ENCODE measurements at places on chromosomes 1 and 21. TPM values are rescaled to one million over a fixed set of nuclear protein-coding genes. Genes with fewer than 3 reads are reported as not detected.

DENND2D gene
- total RNA-seq = 201 TPM

ZBTB18 gene
- 8.2 TPM for total RNA-seq

SH2D1B gene
- total RNA-seq = not detected

ARMH1 gene
- total RNA-seq = 165 TPM

S100A8 gene
- total RNA-seq = not detected

CDCA8 gene
- 53.7 TPM for total RNA-seq

NBPF6 gene
- not detected for total RNA-seq

DNA sequence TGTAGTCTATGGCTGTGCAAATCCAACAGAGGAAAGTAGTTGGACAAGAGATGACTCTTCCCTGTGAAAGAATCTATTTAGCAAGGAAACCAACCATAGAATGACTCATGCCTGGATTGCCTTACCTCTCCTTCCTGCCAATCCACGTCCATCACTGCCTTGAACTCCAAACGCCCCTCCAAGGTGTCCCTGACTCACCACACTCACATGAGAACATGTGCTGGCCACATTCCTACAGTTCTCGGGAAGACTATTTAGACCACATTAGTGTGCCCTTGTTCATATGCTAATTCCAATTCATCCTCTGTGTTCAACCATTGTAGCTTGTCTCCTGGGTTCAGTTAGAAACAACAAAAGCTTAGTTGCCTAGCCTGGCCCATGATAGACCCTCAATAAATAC is 157.3 kb downstream of the SLC30A10 start:
- DNase-seq = no peak

GRCh38 chr1:100720751-100721150 is 1.2 kb downstream of the VCAM1 start:
- DNase-seq = no peak

DNA sequence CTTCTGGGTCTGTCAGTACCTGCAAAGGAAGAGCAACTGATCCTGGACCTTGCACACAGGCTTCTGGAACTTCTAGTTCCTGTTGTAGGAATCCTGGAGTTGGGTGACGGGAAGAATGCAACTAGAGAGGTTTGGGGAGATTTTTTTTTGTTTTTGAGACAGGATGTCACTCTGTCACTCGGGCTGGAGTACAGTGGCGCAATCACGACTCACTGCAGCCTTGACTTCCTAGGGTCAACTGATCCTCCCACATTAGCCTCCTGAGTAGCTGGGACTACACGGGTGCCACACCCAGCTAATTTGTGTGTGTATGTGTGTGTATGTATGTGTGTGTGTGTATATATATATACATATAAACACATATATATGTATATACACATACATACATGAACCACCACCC is 18.8 kb downstream of the ENTREP3 start:
- no peak for DNase-seq

DNA sequence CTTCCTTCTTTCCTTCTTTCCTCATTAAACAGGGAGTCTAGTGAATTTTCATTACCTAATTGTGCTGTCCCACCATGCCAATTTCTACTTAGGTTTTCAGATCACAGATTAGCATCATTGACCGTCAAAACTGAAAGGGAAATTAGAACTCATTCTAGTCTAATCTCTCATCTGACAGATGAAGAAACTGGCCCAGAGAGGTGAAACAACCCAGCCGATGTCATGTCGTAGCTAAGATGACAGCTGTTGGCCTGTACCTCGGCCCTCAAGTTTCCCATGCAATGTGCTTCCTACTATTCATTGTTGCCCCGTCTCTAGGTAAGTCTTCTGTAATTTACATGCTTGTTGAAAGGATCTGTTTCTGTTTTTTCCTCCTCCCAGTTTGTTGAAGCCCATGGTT is 128.2 kb upstream of the KIAA0040 start:
- DNase-seq = no peak

DNA sequence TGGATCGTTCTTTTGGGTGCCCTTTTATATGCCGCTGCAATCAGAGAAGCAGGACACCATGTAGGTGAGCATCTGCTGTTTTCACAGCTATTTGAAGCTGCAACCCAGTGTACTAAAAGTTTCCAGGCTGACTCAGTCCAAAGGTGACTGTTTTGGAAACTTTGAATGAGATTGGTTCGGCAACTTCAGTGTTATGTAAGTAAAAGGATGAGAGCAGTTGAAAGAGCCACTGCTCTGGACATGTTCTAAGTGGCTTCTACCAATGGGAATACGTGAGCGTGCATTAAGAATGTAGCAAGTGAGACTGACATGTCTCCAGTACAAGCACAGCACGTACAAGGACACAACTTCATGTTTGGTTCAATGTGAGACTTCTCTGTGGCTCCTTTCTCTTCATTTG is 55.6 kb downstream of the DDR2 start:
- DNase-seq = no peak

DNA sequence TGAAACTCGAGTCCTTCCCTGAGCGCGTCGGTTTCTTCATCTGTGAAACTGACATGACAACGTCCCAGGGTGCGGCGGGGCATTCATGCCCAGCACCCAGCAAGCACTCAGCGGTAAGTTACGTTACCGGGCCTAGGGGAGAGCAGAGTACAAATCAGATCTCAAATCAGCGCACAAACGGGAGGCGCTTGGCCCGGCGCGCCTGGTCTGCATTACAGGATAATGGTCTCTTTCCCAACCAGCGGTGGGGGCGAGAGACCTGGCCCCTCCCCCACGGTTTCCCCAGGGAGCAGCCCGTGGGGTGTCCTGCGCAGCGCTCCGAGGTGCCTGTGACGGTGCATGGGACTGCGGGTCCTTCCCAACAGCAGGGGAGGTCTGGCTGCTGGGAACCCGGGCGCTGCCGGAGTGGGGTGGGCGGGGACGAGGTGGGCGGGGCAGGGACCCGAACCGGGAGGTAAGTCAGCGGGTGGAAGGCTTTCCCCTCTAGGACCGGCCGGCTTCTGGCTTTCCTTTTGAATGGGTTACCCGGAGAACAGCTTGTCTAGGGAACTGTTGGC is 1.0 kb downstream of the TMEM51 start:
- DNase-seq = no peak

GRCh38 chr1:175888996-175889395 is 145.6 kb upstream of the TNR start:
- DNase-seq = no peak

GRCh38 chr1:4165686-4166300 is 265.7 kb upstream of the C1orf174 start:
- no peak for DNase-seq

- DNase-seq = peak; percentile 58
These were observed 132.9 kb upstream of the DPYD start for GRCh38 chr1:98053471-98054366.

DNA sequence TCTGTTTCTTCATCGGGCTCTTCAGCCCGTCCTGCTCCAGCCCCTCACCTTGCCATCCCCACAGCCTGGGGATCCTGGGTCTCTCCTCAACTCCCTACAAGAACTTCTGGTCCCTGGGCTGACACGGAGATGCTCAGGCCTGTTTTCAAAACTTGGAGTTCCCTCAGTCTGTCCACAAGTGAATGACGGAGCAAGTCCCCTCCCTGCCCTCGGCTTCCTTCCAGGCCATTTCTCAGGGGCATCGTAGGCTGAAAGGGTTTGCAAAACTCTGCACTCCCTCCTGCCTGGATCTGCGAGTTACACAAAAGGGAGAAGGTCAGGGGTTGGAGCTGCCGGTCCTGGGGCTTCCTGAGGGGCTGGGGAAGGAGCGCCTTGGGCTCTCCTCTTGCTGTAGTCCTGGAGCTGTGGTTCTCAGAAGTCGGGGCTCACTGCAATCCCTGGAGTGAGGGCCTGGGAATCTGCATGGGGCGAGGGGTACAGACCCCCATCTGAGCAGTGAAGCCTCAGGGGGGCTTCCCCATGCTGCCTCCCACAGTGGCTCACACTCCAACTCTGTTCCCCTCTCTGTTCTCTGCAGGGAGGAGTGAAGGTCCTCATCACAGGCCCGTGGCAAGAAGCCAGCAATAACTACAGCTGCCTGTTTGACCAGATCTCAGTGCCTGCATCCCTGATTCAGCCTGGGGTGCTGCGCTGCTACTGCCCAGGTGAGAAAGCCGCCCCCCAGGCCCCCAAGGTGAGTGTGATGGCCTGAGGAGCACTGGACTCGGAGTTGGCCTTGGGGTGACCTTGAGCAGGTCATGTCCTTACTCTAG is 100.6 kb upstream of the VAMP3 start:
- no peak for DNase-seq

- no peak for DNase-seq
These were observed 774.5 kb upstream of the NEGR1 start for GRCh38 chr1:73056826-73057225.

DNA sequence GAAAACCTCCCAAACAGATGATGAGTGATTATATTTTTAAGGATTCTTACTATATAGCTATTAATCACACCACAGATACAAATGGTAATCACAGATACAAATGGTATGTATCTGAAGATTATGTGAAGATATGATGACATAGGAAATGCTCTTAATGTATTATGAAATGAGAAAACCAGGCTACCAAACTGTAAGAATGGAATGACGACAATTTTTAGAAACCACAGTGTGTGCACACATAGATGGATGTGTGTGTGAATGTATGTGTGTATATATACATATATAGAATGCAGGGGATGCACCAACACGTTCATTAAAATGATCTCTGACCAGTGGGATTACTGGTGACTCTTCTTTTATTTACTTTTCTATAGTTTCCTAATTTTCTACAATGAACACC is 21.5 kb upstream of the ENAH start:
- DNase-seq = no peak

DNA sequence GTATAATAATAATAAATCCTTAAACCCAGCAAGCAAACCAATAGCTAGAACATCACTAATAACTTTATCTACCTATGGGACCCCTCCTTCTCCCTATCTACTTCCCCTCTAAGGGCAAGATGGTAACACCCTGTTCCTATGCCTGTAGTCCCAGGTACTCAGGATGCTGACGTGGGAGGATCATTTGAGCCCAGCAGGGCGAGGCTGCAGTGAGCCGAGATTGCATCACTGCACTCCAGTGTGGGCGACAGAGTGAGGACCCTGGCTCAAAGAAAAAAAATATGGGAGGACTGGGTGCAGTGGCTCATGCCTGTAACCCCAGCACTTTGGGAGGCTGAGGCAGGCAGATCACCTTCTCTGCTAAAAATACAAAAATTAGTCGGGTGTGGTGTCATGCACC is 143.1 kb upstream of the SLC45A1 start:
- DNase-seq = no peak

DNA sequence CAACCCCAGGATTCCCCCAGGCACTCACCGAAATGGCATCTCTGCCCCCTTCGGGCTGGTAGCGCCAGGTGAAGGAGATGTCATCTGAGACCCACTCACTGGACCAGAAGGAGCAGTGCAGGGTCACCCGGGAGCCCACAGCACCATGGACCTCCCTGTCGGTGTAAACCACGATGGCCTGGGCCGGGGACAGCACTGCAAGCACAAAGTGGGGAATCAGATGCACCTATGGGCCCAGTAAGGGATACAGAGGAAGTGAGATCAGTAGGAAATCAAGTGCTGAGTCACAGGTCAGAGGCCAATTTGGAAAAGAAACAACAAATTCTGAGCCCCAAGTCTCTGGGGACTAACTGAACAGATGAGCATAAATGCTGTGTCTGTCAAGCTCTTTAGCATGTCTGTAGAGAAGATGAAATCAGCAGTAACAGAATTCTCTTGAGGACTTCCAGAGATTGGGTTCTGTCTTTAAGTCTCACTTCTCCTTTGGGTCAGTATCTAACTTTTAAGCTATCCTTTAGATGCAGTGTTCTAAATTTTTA is 2.5 kb downstream of the MPZ start:
- DNase-seq = no peak

DNA sequence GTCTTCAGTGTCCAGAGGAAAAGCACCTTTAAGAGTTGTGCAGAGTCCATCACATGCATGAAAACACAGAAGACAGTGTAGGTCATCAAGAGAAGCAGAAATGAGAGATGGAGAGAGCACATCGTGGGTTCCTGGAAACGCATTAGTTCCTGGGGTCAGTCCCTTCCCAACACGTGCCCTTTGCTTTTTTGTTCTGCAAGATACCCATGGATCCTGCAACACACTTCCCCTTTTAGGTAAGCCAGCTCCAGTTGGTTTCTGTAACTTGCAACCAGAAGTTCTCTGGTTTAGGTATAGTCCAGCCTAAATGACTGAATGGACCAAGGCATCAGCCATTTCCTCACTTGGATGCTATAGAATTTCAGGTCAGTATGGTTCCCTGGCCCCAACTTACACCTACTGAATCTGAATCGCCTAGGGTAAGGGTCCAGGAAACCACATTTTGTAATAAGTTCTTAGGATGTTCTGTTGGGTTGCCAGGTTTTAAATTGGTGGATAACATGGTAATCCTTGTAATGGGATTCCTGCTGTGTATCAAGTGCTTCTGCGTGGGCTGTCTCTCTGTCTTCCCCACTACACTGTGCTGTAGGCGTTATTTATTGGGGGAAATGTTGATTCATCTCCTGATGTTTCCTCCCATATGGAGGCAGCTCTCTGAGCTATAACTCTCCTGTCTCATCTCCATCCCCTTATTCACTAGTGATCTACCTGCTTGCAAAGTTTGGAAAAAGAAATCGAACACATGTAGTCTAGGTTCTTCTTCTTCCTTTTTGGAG is 230.6 kb downstream of the TNR start:
- DNase-seq = no peak

- DNase-seq = no peak
These were observed 7.0 kb downstream of the BCAN start for GRCh38 chr1:156648951-156649350.

DNA sequence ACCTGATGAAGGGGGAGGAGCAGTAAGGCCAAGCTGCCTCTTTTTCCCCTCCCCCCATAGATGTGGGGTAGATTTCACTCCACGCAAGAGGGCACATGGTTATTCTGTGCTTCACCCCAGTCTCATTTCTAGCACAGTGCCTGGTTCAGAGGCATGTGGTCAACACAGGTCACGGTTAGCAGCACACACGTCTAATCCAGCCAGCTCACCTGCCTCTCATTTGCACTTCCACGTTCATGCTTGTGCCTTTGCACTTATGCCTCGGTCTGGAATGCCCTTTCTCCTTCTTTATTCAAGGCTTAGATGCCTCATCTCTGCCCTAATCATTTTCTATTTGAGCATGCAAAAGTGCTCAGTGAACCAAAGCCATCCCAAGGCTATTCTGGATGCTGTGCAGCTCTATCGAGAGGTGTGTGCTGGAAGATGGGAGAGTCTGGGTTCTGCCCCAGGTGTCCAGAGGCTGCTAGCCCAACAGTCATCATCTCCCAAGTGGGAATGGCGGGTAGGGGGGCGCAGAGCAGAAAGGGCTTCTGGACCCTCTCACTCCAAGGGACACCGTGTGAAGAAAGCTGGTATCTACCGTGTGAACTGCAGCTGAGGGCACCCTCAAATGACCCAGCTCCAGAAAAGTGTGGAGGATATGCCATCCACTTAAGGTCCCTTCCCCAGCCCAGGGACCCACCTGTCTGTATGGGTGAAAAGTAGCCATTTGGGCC is 2.1 kb upstream of the A3GALT2 start:
- DNase-seq = no peak

Data from activated CD8-positive, alpha-beta T cell treated with anti-CD3 and anti-CD28 coated beads for 36 hours (primary cell).